ENCODE measurements at places on chromosomes 16 and 17.

DNA sequence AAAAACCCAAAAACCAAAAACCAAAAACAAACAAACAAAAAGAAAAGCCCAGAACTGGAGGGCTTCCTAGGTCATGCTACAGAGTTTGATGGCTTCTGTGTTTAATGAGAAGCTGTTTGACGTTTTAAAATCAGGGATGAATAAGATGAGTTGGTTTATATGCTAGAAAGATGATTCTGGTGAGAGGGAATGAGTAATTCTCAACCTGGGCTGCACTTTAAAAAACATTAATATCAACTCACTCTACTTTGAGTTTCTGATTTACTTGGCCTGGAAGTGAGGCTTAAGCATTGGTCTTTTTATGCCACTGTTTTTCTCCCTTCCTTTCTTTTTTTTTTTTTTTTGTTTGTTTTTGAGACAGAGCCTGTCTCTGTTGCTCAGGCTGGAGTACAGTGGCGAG is 5.1 kb downstream of the RGS9 start:
- DNase-seq: no peak

DNA sequence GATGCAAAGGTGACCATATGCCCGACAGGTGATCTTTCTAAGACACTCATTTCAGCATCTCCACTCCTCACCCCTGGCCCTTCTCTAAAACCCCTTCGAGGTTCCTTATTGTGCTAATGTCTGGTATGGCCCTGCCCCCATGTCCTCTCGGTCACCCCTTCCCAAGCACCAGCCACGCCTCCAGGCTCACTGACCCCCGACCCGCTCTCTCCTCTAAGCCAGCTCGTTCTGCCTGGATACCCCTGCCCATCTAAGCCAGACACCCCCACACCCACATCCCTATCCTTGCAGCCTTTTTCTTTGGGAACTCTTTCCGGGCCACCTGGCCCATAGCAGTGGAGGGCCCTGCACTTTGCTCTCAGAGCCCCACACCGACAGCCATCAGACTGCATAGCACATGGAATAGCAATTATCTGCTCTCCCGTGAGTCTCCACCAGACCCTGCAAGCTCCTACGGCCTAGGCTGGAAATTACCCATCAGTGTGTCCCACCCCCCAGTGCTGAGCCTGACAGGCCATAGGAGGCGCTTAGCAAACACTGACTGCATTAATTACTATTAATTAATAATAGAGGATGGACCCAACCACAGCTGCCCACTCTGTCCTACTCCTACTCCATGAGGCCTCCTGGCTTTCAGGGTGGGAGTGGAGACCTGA is 176.7 kb downstream of the TMEM132E start:
- no peak for DNase-seq

GRCh38 chr16:64311241-64311640 is 810.6 kb downstream of the CDH11 start:
- no peak for DNase-seq

DNA sequence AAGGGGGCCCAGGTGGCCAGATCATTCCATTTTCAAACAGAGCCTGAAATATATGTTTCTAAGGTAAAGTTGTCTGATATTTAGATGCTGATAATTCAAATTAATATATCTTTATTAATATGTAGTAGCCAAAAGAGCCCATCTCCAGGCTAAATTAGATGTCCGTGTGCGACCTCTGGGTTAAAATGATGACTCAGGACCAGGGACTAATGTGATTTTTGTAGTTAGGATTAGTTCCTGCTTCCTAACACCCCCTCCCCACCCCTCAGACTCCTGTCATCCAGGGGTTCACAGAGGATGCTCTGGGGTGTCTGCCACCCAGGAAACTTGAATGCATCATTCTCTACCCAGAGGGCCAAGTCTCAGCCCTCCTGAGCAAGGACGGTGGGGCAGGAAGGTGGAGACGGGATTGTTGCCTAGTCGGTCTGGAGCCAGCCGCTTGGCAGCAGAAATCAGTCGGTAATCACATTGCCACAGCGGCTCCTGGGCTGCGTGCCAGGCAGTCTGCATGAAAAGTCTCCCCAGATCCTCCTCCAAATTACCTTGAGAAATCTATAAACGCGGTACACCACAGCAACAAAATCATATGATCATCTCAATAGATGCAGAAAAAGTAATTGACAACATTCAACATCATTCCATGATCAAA is 29.8 kb downstream of the CNGB1 start:
- no peak for DNase-seq

- no peak for DNase-seq
These were observed 27.0 kb upstream of the NXPH3 start for GRCh38 chr17:49548506-49549310.

GRCh38 chr16:22165508-22166285 is 3.4 kb downstream of the SDR42E2 start:
- DNase-seq: no peak

GRCh38 chr16:61770301-61770700 is 265.9 kb downstream of the CDH8 start:
- no peak for DNase-seq

GRCh38 chr16:49250689-49251088 is 30.9 kb downstream of the CBLN1 start:
- DNase-seq: no peak

DNA sequence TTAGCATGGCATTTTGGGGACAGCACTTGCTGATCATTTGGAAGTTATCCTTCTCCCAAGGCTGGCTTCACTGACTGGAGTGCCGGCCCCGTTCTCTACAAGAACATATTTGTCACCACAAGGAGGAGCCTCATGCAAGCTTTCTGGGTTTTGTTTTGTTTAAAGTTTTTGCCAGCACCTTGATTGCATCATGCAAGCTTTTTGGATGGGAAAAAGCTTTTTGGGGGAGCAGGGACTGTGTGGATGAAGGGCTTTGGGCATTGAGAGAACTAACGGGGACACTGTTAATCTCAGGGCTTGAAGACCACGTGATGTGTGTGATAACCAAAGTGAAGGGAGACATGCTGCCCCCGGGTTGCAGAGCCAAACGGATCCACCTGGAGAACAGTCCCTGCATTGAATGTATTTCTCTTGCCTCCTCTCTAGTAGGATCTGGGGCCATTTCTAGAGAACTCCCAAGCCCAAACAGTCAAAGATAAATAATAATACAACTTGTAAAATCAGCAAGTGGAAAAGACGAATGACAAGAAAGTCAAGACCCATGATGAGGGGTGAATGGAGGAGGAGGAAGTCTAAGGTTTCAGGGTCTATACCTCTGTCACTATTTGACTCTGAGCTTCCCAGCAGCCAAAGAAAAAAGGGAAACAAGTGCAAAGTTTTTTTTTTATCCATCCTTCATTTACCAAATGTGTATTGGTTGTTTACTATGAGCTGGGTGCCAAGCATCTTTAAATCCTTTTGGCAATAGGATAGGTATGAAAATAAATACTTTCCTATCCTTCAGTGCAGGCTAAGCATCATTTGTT is 17.2 kb downstream of the TMEM114 start:
- no peak for DNase-seq

DNA sequence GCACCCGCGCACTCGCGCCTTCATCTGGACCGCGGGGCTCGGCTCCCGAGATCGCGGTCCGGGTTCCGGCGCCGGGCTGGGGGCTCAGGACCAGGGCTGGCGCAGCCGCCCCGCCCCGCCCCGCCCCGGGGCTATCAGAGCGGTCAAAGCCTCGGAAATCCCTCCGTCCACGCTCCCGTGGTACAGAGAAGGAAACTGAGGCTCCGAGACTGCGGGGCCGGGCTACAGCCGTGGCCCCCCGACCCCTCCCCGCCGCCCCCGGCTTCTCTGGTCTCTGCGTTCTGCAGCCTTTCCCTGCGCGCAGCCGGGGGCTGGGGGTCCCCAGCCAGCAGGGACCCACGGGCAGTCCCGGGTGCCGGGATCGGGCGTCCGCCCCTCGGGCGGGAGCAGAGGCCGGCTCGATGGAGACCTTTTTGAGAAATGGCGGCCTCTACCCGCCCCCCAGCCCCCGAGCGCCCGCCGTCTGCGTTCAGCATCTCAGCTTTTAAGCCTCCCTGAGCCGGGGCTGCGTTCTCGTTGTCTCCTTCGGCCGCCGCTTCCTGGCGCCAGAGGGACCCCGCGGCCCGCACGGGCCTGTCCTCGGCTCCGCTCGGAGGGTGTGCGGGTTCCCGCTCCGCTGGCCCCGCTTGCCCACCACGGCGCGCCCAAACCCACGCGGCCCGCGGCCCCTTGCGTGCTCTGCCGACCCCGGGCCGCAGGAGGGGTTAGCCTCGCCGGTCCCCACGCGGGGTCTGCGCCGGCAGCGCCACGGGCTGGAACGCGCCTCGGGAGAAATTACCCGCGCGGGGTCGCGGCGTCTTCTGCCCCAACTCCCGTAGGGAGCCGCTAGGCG is 1.5 kb upstream of the NPTX1 start:
- peak; percentile 15 for DNase-seq

DNA sequence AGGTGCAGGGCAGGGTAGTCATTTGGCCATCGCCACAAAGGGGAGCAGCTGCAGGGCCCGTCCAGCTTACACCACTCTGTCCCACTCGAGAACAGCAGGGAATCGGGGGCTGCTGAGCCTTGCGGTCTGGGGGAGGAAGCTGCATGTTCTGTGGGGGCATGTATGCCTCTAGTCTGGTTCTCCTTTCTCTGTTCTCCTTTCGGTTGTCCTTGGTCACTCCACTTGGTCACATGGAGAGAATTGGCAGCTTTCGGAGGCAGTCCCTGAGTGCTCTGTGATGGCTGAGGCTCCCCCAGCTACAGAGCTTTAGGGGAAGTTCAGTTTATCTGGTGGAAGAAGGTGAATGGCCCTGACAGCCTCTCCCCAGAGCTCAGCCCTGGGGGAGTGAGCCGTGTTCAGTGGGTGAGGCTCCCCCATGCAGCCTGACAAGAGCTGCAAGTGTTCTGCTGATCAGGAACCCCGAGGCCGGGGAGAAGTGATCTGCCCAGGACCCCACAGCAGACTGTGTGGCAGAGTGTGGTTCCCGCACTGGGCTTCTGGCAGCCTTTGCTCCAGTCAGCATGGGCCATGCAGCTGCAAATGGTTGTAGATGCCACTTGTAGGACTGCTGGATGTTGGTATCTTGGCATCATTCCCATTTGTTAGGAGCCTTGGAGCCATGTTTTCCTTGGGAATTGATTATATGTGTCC is 22.3 kb upstream of the SMPD3 start:
- DNase-seq: peak; percentile 67

- DNase-seq: no peak
These were observed 10.9 kb downstream of the FLII start for GRCh38 chr17:18247613-18248001.

- no peak for DNase-seq
These were observed 17.0 kb downstream of the GJD3 start for GRCh38 chr17:40347319-40348135.

GRCh38 chr17:4460661-4461060 is 26.9 kb downstream of the SPNS3 start:
- no peak for DNase-seq

DNA sequence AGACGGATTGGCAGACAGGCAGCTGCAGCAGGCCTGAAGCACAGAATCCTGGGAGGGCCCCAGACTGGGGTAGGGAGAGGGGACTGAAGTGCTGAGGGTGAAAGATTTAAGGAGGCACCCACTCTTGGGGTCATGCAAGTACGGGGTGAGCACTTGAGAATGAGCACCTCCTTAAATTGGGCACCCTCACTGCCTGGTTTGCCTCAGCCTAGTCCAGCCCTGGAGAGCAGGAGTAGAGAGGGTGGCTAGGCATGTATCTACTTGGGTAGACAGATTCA is 154.1 kb upstream of the CDC42EP4 start:
- no peak for DNase-seq

GRCh38 chr16:57541754-57542435 is 548 bp upstream of the ADGRG5 start:
- DNase-seq: no peak

DNA sequence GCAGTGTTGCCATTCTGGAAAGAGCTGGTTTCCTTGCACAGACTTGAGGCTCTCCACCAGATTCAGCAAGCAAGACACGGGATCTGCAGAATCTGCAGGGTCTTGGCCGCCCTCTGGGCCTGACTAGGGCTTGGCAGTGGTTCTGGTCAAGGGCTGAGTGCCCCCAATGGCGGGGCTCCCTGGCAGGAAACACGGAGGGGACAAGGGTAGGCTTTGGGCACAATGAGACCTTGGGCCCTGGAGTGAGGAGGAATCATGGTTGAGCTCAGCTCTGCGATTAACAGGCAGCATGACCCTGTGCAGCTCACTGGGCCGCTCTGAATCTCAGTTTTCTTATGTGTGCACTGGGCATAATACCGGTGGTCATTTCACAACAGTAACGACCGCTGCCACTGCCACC is 249.9 kb downstream of the GSG1L start:
- no peak for DNase-seq

Measured in CD4-positive, alpha-beta T cell treated with Interferon gamma for 1 hour (primary cell).